ENCODE measurements at places on chromosomes 3 and 15. TPM values are rescaled to one million over a fixed set of nuclear protein-coding genes. Genes with fewer than 3 reads are reported as not detected.

GOLGA6L9 gene
- total RNA-seq = 2.9 TPM

ANKRD63 gene
- total RNA-seq = 0.35 TPM

LIPH gene
- not detected for total RNA-seq

PLA2G4E gene
- not detected for total RNA-seq

SOX14 gene
- total RNA-seq = not detected

COL6A5 gene
- total RNA-seq = not detected

MEIS2 gene
- not detected for total RNA-seq

GUCA1C gene
- total RNA-seq = not detected

FGD5 gene
- 0.79 TPM for total RNA-seq

VGLL3 gene
- 0.05 TPM for total RNA-seq

AADAC gene
- not detected for total RNA-seq

GPR62 gene
- not detected for total RNA-seq

NANOGP8 gene
- total RNA-seq = not detected

COL7A1 gene
- 1.1 TPM for total RNA-seq

CSPG4 gene
- not detected for total RNA-seq

SMCO1 gene
- total RNA-seq = not detected

PAK6 gene
- total RNA-seq = not detected

GAP43 gene
- not detected for total RNA-seq

FRMD5 gene
- total RNA-seq = not detected

KLHL40 gene
- not detected for total RNA-seq

KCNH8 gene
- total RNA-seq = not detected

TUSC7 gene
- total RNA-seq = not detected

CYP8B1 gene
- not detected for total RNA-seq

RAB6B gene
- 0.94 TPM for total RNA-seq
